ENCODE measurements at places on chromosomes 1 and 21. TPM values are rescaled to one million over a fixed set of nuclear protein-coding genes. Genes with fewer than 3 reads are reported as not detected.

DNA sequence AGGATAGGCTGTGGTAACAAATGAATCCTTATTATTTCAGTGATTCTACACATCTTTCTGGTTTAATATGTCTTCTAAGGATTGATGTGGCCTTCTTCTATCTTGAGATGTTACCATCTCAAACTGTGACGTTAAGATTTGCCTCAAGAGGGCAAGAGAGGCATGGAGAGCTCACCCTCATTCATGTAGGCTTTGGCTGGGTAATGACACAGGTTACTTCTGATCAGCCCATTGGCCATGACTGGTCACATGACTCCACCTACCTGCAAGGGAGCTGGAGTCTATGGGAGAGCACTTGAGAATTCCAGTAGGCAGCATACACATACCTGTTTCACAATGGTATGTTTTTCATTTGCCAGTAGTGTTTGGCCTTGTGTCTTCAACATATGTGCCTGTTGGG lies 30.0 kb downstream of the CACHD1 start:
- no peak for DNase-seq

DNA sequence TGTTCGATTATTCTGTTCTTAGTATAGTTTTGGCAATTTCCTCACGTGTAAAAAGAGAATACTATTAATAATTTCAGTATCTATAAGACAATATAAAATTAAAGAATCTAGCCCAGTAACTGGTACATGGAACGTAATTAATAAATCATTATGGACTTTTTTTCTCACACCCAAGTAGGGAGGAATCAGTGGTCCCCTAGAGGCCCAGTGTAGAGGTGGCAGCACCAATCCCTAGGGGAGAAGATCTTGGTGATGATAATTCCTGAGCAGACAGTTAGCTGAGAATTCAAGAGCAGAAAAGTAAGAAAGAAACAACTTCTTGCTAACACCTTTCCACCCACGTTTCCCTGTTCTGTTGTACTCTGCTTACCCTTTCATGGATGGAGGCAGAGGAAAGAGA lies 19.7 kb upstream of the SELE start:
- no peak for DNase-seq

DNA sequence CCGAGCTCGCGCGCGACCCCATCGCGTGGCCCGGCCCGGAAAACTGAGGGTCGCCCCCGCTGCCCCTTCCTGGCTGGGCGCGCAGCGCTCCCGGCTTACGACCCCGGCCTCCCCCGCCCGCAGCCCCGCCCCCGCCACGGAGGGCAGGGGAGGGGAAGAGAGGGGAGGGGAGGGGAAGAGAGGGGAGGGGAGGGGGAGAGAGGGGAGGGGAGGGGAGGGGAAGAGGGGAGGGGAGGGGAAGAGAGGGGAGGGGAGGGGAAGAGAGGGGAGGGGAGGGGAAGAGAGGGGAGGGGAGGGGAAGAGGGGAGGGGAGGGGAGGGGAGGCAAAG lies 6.7 kb upstream of the ANKRD65 start:
- no peak for DNase-seq

The TNNI3K gene
- 3.6 TPM for total RNA-seq

- DNase-seq: no peak
Measured at GRCh38 chr1:36122062-36123030, 2.7 kb downstream of the COL8A2 start.

The SIPA1L2 gene
- 111 TPM for total RNA-seq

- no peak for DNase-seq
Measured at GRCh38 chr1:49297783-49298182, 521.1 kb upstream of the BEND5 start.

The SPATA17 gene
- total RNA-seq: not detected

DNA sequence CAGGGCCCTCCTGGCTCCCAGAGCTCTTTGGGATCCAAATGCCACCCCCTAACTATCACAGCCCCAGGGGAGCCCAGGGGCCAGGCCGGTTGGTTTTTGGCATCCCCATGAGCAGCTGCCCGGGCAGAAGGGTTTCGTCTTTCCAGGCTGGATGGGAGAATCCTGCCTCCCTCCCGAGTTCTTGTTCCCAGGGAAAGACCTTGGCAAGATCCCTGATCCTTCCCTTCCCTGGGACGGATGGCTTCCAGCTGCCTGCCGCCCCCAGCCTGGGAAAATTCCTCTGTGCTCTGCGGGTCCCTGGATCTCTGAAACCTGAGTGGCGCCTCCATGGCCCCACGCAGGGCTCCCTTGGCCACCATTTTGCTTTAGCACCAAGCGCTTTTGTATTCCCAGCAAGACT lies 55.6 kb downstream of the TAS1R2 start:
- DNase-seq: no peak

The S100A4 gene
- total RNA-seq: 723 TPM

The SLC16A4 gene
- total RNA-seq: 9.7 TPM

DNA sequence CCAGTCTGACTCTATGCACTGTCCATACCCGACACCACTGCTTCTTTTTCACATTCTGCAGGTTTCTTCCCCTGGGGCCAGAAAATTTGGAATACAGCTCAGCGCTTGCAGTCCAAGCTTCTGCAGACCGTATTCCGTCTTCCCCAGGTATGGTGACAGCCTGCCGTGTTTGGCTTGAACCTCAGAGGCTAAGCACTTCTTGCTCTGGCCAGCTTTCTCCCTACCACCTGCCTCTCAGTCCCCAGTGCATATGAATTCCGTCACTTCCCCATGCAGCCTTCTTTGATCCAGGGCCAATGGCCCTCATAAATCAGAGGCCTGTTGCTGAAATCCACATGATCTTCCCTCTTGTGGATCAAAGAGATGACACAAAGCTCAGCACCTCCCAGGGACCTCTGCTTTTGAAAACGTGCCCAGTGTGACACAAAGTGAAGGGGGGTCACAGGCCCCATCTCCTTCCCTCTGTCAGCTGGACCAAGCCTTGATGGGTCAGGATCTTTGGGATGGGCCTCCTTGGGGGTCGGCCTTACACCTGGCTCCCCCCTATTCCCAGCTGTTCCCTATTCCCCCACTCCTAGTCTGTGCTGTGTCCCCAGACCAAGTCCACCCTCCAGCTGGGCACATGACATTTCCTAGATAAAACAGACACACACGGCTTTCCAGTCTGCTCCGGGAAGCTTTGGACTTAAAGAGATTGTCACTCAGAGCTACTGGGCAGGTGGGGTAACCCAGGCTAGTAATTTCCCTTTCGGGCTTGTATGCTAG lies 66.6 kb downstream of the HMGB4 start:
- DNase-seq: no peak

DNA sequence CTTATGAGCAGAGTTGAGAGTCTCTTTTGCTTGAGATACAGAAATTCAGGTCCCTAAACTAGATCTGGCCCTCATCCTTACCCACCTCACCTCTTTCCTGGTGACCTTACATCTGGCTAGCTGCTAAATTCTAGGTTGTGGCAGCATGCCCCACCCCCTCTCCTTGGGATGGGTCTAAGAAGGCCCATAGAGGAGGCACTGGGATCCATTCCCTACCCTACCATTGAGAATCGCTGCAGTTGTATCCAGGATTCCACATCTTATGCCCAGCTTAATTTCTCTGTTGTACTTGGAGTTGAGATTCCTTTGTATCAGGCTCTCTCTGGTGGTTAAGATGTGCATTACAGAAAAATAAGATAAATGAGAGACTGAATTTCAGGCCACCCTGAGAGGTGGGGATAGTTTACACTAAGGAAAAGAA lies 9.5 kb upstream of the TMEM39B start:
- no peak for DNase-seq

GRCh38 chr1:222523852-222524251 lies 24.1 kb downstream of the HHIPL2 start:
- no peak for DNase-seq

The TSPAN1 gene
- total RNA-seq: 1.2 TPM

- no peak for DNase-seq
Measured at GRCh38 chr1:231213831-231214573, 27.0 kb upstream of the GNPAT start.

The CATSPERE gene
- 0.84 TPM for total RNA-seq

DNA sequence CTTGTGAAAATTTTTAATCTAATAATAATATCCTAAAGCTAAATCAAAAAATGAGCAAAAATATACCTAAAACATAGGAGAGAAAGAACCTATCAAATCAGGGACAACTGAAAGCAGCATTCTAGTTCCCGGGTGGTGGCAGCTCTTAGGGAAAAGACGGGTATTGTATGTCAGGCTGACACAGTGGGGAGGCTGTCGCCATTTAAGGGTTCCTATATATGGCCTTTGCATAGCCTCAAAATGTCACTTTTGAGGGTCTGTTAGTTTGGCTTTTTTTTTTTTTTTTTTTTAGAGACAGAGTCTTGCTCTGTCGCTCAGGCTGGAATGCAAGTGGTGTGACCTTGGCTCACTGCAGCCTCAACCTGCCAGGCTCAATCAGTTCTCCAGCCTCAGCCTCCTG lies 6.0 kb downstream of the CLSTN1 start:
- no peak for DNase-seq

GRCh38 chr1:180482425-180483275 lies 19.7 kb downstream of the ACBD6 start:
- DNase-seq: no peak

The TADA1 gene
- 7.3 TPM for total RNA-seq

The DIRAS3 gene
- 9.1 TPM for total RNA-seq

The CFAP74 gene
- not detected for total RNA-seq

GRCh38 chr1:15833069-15833679 lies 14.3 kb upstream of the SPEN start:
- DNase-seq: no peak

DNA sequence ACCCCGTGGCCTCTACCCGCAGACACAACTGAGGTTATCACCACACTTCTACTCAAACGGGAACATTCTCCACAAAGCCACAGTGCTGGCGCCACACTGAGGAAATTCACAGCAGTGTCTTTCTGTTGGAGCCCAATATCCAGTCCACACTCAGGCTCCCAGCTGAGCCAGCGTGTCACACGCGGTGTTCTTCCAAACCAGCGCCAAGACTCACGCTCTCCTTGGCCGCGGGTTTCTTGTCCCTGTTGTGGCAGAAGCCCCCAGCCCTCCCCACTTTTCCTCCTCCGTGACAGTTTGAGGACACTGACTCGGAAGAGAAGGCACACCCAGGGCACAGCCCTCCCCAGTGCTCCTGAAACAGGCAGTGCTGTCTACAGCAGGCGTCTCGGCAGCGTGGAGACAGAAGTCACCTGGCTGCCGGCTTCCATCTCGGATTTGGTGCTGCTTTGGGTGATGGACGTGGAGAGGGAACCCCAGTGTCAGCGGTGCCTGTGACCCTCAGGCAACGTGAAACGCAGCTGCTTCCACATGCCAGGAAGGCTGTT lies 35.4 kb upstream of the AGPAT3 start:
- DNase-seq: no peak
